ENCODE measurements at places on chromosomes 5 and 9.

DNA sequence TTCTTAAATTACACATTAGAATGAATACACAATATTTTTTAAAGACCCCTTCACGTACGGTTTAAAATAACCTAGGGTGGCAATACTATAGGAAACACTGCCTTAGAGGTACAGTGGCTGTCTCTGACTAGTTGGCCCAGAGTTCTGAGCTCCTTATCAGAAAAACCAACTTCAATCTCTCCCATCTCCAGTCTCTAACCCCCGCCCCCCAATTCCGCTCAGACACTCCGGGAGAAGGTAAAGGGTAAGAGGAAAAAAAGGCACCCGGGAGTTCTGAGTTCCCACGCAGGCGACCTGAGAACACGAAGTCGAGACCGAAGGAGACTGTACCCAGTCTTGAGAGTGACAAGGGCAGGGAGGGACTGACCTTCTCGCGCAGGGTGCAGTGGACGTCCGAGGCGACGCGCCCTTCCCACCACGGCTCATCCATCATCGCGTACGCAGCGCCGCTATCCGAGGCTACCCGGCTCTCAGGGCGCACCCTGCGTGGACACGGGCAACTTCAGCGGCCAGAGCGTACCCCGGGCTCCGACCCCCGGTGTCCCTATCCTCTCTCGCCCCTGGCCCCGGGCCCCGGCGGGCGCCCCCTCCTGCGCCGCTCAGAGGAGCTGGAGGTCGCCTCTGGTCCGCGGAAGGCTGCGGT lies 752 bp downstream of the CCNJL start:
- no peak for DNase-seq

DNA sequence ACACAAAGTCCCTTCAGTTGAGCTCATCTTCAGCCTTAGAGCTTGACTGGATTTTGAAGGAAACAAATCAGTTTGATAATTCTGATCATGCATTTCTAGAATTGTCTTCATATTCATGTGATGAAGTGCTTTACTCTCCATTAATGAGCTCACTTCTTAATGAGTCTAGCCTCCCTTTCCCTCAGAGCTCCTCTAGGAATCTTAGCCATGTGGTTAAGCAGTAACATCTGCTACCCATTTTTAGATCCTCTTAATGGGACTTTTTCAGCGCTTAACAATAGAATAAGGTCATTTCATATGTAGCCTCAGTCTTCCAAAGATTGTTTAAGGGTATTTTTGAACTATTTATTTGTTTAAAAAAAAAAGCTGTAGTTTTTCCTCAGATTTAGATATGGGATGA lies 36.9 kb upstream of the LURAP1L start:
- DNase-seq, result no peak

DNA sequence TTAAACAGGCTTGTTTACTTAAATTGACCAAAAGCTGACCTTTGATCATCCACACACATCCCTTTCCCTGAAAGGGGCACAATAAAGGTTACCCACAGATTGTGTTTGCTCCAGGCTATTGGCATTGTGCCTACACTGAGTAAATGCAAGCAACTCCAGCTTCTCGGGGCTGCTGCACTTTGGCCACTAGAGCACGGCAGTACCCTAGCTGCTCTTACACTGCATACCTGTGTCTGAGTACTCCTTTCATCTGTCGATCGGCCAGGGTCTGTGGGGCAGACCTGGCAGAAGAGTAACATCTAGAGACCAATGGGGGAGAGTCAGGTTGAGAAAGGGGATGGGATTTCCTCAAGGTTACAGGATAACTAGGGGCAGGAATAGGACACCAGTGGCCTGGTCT lies 281.9 kb upstream of the NMUR2 start:
- no peak for DNase-seq

DNA sequence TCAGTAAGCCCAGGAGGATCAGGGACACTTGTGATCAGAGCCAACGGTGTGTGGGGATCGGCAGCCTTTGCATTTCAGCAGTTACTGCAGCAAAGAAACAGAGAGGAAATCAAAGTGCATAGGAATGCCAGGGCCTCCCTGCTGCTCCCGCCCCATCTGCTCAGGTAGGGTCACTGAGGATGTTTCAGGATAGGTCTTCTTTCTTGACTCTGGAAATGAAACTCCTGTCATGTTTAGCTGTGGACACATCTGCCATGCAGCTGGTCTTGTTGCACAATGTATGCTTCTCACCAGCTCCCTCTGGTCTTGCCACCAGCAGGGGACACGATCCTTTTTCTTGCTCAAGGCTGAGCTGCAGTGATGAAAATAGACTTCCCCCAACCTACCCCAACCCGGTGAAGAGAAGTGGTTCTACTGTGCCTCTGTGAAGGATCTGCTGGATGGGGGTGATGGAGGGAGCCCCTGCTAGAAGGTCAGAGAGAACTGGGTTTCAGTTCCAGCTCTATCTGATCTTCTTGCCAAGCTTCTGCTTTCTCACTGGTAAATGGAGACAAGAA lies 185.2 kb upstream of the KLF4 start:
- DNase-seq, result no peak

- no peak for DNase-seq
Observed at GRCh38 chr5:88480801-88481499, 212.3 kb upstream of the TMEM161B start.

DNA sequence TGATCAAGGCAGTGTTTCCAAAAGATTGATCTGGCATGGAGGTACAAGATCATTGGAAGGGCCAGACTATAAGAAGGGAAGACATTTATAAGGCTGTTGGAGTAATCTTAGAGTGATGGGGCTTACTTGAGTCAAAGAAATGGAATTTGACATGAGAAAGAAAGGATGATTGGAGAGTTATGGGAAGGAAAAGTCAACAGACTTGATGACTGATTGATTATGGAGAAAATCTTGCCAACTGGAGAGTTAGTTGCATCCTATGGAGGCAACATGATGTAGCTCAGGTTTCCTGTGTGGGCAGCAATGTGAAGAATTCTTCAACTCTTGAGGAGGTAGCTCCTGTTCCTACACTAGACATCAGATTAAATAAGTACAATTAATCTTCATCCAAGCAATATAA lies 10.9 kb upstream of the MAST4 start:
- no peak for DNase-seq

DNA sequence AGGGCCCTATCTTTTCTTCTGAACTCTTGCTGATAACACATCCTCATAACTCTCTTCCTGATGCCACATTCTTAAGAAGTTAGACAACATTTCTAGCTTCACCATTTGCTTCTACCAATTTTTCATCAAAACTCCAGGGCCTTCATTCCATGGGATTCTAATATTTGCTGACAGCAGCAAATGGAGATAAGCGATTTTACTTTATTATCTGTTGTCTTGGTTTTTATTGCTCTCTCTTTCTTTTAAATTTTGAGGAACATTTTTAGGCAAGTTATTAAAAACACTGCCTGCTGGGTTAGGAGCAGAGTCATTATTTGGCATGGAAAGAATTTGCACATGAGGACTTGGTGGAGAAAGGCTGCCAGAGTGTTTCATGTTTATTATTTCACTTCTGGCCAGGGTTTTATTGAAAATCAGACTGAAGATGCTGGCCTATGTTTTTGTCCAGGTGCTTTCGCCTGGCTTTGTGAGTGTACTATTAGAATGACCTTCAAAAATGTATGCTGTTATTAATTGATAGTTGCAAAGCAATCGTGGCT lies 27.7 kb downstream of the NSG2 start:
- DNase-seq, result no peak

DNA sequence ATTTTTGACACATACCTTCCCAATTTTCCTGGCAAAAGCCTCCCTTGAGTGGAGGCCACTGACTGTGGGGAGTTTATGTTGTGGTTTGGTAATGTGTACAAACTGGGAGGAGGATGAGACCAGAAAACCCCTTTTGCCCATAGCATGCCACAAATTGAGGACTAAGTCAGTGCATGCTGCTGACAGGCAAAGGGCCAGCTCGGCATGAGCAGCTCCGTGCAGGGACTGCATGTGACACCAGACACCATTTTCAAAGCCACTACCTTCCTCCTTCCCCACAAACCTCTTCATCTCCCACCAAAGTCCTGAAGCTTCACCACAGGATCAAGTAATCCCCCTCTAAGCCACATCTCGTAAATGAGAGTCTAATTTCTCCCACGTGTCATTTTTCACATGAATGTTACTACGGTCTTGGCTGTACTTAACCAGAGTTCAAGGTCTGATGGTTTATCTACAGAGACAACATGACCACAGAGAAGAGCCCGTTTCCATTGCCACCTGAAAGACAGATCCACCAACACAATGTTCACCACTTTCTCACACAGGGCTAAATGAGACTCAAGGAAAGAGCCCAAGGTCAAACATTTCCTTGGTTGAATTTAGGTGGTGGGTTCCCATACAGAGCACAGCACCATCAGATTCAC lies 106.5 kb downstream of the NFIB start:
- no peak for DNase-seq

DNA sequence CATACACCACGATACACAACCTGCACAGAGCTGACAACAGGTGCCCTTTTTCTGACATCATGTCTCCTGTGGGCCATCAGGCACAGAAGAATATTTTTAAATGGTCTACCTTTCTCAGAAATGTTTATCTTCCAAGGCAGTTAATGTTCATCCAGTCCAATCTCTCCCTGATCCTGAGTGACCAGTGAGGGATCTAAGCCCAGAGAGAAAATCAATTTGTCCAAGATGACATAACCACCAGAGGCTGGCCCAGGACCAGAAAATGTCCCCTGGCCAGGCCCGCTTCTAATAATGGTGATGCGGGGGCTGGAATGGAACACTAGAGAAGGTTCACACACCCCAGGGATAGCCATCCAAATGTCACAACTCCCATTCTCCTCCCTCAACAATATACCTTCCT lies 357.9 kb upstream of the KIF2A start:
- no peak for DNase-seq

- no peak for DNase-seq
Observed at GRCh38 chr5:169804861-169805260, 167.8 kb downstream of the DOCK2 start.

DNA sequence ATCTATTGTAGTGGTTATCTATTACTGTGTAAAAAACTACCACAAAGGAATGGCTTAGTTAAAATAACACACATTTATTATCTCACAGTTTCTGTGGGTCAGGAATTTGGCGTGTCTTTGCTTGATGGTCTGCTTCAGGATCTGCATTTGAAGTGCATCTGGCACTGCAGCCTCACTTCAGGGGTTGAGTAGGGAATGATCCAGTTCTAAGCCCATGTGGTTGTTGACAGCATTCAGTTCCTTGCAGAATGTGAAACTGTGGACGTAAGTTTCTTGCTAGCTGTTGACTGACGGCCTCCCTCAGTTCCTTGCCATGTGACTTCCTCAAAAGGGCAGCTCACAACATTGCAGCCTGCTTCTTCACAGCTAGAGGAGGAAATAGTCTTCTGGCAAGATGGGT lies 2.1 kb upstream of the OGN start:
- DNase-seq, result no peak

- DNase-seq, result no peak
Observed at GRCh38 chr5:100791391-100791790, 111.7 kb downstream of the ST8SIA4 start.

DNA sequence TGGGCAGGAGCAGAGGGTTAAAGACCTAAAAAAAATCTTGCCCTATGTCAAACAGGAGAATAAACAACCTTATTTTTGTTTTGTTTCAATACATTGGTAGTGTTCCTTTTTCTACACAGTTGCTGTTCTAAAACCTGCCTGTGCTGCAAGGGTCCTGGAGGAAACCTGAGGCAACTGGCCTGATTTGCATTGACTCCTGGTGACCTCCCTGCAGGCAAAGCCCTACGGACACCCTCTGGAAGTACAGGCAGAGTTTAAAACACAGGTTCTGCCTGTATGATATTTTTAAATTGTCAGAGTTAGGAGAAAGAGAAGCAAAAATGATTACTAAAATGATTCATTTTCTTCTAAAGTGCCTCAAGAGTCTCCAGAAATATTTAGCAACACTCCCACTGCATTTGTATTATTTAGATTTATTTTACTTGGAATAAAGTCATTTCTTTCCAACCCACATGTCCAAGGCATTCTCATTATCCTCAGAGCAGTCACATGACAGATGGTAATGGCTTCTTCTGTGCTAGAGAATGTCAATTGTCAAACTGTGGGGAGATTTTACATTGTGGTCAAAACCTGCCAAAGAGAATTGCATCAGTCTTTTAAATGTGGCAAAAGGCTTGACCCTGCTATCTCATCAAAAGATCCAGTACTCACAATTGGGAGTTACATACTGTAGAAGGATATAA lies 559.6 kb downstream of the CETN3 start:
- DNase-seq, result no peak

DNA sequence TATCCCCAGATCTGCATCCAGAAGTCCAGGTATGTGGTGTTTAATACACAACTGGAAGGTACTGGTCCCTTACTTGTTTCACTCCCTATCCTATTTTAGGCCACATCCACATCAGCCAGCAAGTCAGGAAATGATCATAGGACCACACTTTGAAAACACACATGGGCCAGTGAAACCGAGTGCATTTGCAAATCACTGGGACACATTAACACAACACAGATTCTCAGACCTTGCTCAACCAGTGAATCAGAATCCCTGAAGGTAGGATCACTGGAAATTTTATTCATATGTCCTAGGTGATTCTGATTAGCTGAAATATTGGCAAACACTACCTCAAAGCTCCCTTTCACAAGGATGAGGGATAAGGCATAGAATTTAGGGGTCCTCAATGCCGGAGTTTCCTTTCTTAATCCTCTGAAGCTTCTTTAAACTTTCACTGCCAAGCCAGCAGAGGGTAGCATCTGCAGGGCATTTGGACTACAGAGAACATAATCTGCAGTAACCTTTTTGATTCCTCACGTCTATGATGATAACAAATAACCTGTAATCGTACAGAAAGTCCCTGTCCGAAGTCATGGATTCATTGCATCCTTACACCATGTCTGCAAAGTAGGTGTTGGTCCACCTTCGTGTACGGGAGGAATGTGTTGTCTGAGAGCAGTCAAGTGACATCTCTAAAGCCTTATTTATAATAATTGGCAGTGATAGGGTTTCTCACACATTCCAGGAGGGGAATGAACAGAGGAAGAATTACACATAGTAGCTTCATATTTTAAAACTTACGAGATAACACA lies 11.0 kb upstream of the ABLIM3 start:
- no peak for DNase-seq

GRCh38 chr9:99298614-99299013 lies 76.5 kb downstream of the SEC61B start:
- DNase-seq, result no peak

DNA sequence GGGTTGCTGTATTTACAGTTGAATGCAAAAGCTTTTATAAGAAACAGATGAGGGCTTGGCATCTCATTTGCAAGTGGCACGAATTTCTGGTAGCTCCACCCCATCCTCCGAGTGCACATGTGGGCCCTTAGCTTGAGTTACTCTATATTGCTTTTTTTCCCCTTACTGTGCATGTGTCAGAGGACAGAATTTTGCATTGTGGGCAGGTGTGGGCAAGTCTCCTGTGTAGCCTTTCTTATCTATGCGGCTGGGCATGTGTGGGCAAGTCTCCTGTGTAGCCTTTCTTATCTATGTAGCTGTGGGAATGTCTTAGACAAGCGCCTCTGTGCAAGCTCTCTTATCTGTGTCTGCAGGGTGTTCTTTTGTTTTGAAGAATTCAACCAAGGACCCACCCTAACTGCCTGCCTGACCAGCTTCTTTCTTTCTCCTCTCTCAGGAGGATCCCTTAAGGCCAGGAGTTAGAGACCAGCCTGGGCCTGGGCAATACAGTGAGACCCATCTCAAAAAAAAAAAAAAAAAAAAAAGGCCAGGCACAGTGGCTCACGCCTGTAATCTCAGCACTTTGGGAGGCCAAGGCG lies 34.1 kb upstream of the SIL1 start:
- no peak for DNase-seq

- DNase-seq, result no peak
Observed at GRCh38 chr5:141478321-141478945, 2.7 kb downstream of the PCDHGC3 start.

Measured in stimulated activated CD8-positive, alpha-beta memory T cell treated with anti-CD3 and anti-CD28 coated beads, Interleukin-7, amount 100 ng/mL, for 24 hours (primary cell).